CD8-positive, alpha-beta T cell (primary cell): ENCODE measurements at places on chromosomes 11 and 22. TPM values are rescaled to one million over a fixed set of nuclear protein-coding genes. Genes with fewer than 3 reads are reported as not detected.

Gene MED19
- total RNA-seq: 18.5 TPM

Gene KCNJ1
- not detected for total RNA-seq

Gene OR8A1
- not detected for total RNA-seq

Gene TUB
- total RNA-seq: not detected

DNA sequence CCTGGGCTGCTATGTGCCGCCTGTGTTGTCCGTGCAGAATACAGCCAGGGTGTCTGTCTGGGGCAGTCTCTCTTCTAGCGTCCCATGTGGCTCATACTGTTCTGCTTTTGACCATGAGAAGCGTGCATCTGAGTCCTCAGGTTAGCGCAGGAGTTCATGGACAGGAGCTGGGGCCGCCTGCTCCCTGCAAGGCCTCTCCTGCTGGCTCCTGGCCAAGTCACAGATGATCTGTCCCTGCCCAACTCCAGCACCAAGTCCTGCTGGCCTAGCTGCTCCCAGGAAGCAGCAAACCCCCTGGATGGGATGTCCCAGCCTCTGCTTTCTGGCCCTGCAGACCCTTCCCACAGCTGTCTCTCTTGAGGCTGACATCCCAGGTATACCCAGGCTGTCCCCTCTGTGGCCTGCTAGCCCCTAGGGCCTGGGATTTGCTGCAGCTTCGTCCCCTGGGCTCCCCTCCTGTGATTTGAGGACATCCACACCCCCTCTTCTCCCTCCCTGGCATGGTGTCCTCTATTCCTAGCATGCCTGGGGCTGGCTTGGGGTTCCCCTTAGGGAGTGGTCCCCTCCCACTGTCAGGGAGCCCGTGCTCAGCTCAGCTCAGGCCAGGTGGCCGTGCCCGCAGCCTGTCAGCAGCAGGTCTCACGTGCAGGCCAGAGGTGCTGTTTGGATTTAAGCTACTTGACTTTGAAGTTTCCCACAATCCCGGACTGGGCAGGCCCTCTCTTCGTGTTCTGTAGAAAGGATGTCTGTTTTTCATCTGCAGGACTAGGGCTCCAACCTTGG lies 17.8 kb downstream of the PRR5 start:
- no peak for DNase-seq

- DNase-seq: no peak
These were observed 1.6 kb upstream of the PLAAT4 start for GRCh38 chr11:63534895-63535461.

- DNase-seq: no peak
These were observed 4.9 kb upstream of the FLI1 start for GRCh38 chr11:128688896-128689546.

DNA sequence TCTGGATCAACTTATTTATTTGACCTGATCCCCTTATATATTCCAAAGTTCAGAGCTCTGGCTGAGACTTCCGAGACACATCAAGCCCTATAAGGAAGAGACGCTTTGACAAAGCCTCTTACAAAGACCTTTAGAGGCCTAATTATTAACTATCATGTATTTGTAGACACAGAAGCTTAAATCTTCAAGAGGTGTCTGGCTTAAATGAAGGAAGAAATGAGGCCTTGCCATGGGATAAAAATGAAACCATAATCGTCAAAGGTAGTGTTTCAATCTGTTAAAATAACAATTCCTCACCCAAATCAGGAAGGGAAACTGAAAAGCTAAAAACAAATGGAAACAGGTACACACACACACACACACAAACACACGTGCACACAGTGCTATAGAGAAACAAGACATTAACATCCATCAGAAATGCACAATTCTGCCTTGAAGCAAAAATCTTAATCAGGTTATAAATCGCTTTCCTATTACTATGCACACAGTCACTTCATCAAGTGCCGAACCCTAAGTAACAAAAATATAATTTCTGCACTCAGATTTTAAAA lies 50.2 kb downstream of the PITPNB start:
- no peak for DNase-seq
